Endodermal cell (in vitro differentiated cells): ENCODE measurements at places on chromosomes 6 and 20. TPM values are rescaled to one million over a fixed set of nuclear protein-coding genes. Genes with fewer than 3 reads are reported as not detected.

TPD52L1 gene
- total RNA-seq: 23.1 and 24.9 TPM in 2 replicates

PRR3 gene
- total RNA-seq: 10.9 and 11.5 TPM in 2 replicates

CNBD2 gene
- total RNA-seq: 1.5 to 3.2 TPM (median 1.9 TPM) in 3 replicates

EYS gene
- 0.31 to 0.44 TPM (median 0.42 TPM) in 3 replicates for total RNA-seq

EFCAB8 gene
- total RNA-seq: 0.44 to 2.5 TPM (median 1.5 TPM) in 3 replicates

GDAP1L1 gene
- total RNA-seq: 1.7 and 1.9 TPM in 2 replicates

RHAG gene
- total RNA-seq: not detected in 2 replicates
